Epithelial cell of proximal tubule (primary cell): ENCODE measurements at places on chromosomes 1 and 21. TPM values are rescaled to one million over a fixed set of nuclear protein-coding genes. Genes with fewer than 3 reads are reported as not detected.

DNA sequence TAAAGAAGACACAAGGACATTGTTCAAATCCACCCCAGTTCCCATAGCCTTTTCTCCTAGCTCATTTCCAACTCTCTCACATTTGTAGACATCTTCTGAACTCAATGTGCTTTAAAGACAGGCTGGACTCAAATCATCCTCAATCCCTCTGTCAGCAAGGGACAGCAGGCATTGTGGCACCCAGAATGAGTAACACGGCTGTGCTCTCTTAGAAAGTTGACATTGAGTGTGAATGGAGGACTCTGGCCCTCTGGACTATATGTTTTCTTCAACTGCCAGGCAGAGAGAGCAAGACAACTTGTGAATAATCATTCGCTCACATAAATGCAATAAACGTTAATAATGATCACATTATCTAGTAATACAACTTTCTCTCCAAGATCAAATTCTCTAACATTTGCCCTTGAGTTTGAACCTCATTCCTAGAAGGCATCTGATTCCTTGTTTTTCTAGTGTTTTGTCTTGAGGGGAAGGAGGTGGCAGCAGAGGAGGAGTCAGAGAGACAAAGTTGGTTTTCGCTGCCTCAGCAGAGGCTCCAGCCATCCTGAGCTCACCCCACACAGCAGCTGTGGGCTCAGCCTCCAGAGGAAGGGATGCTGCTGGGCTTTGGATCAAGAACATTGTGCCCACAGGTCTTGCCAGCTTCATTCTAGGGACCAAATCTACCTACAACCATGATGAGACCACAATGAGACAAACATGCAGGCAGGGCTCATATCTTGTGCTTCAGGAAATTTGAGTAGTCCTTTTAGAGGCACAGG, 85.1 kb downstream of the BCAR3 start:
- no peak for DNase-seq

DNA sequence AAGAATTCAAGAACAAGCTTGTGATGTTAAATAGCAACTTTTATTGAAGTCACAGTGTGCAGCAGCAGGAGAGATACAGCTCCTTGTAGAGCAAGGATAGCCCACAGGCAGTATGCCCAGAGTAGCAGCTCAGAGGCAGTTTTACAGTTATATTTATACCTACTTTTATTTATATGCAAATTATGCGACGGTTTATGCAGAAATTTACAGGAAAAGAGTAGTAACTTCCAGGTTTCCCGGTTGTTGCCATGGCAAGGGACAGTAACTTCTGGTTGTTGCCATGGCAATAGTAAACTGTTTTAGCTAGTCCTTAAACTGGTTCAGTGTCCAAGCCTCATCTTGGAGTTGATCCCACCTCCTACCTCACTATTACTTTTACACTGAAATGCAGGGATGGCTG, 344.6 kb upstream of the LYPLAL1 start:
- DNase-seq: no peak

DNA sequence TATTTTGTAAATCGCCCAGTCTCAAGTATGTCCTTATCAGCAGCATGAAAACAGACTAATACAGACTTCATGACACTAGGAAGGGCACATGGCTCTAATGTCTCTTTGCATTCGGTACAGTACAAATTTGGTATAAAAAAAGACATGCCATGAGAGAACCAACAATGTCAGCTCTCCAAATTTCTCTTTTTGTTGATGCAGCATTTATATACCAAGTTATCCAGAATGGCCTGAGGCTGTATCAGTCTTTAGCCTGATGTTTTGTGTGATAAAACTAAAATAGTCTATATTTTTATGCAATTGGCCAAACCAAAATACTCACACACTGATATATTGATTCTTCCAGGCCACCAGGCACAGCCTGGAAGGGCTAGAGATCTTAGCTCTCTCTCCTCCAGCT, 124.3 kb upstream of the SAMSN1 start:
- no peak for DNase-seq

DNA sequence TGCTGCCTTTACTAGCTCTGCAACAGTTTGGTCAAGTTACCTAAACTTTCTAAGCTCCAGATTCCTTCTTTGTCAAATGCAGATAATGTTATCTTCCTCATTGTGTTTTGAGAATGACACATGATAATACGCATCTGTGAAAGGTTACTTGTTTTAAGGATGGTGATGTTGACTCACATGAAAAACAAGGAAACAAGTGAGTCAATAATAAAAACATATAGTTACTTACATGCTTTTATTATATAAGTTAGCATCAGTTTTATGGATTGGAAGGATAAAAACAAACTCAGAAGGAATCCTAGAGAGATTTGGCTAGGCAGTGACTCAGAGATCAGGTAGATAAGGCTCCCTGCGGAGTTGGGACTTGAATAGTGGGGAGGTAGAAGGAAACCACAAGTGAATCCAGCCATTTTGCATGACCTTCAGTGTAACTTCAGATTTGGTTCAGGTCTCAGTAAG, 144.6 kb downstream of the LMO4 start:
- DNase-seq: no peak

The CAPN8 gene
- total RNA-seq: not detected in 2 replicates

The SPOCD1 gene
- 9.4 and 18.4 TPM in 2 replicates for total RNA-seq

DNA sequence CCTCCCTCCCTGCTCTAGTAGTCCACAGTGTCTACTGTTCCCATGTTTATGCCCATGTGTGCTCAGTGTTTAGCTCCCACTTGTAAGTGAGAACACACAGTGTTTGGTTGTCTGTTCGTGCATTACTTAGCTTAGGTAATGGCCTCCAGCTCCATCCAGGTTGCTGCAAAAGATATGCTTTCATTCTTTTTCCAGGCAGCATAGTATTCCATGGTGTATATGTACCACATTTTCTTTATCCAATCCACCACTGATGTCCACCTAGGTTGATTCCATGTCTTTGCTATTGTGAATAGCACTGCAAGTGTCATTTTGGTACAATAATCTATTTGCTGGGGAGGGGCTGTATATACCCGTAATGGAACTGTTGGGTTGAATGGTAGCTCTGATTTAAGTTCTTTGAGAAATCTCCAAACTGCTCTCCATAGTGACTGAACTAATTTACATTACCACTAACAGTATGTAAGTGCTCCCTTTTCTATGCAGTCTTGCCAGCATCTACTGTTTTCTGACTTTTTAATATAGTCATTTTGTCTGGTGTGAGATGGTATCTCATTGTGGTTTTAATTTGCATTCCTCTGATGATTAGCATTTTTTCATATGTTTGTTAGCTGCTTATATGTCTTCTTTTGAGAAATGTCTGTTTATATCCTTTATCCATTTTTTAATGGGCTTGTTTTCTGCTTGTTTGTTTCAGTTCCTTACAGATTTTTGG, 191.9 kb upstream of the DMRTA2 start:
- DNase-seq: no peak

- DNase-seq: no peak
Observed at GRCh38 chr1:181632960-181633359, 149.6 kb downstream of the CACNA1E start.

DNA sequence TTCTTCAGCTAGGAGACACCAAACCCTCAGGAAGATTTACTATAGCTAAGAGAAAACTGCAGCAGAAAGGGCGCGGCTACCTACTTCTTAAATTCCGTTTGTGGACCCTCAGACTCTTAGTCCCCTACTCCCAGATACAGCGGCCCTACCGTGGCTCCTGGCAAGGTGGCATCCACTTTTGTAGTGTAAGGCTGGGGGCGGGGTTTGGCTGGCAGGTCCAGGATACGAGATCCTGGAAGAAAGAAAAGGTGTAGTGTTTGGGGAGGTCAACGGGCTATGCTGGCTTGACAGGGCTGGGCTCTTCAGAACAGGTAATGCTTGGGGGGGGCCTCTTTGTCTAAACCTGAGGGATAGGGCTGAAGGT, 280 bp downstream of the CREB3L4 start:
- no peak for DNase-seq

DNA sequence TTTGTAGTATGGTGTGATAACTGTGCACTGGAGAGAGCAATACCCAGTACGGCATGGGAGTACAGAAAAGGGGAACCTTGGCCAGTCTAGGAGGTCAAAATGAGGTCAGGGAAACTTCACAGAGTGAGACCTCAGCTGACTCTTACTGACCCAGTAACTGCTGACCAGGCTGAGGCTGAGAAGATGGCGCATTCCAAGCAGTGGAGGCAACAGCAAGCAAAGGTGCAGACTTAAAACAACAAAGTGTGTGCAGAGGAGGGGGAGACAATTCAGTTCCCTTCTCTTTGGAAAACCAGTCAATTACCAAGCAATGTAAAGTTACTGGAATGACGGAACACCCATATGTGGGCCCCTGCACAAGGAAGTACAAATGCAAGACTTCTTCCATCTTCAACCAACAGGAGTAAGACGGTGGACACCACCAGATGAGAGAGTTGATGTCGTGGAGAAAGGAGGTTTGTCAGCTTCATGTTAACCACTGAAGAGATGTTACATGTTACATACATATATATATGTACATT, 54.6 kb upstream of the PRDX6 start:
- no peak for DNase-seq
